Stimulated activated CD8-positive, alpha-beta memory T cell treated with anti-CD3 and anti-CD28 coated beads, Interleukin-15, amount 100 ng/mL, for 4 hours (primary cell): ENCODE measurements at places on chromosomes 1 and 21.

GRCh38 chr1:117814856-117815797 is 114.3 kb downstream of the GDAP2 start:
- no peak for DNase-seq

GRCh38 chr21:45507523-45507875 is 34.7 kb downstream of the SLC19A1 start:
- DNase-seq: no peak

GRCh38 chr1:101546885-101547284 is 310.1 kb downstream of the S1PR1 start:
- DNase-seq: no peak

DNA sequence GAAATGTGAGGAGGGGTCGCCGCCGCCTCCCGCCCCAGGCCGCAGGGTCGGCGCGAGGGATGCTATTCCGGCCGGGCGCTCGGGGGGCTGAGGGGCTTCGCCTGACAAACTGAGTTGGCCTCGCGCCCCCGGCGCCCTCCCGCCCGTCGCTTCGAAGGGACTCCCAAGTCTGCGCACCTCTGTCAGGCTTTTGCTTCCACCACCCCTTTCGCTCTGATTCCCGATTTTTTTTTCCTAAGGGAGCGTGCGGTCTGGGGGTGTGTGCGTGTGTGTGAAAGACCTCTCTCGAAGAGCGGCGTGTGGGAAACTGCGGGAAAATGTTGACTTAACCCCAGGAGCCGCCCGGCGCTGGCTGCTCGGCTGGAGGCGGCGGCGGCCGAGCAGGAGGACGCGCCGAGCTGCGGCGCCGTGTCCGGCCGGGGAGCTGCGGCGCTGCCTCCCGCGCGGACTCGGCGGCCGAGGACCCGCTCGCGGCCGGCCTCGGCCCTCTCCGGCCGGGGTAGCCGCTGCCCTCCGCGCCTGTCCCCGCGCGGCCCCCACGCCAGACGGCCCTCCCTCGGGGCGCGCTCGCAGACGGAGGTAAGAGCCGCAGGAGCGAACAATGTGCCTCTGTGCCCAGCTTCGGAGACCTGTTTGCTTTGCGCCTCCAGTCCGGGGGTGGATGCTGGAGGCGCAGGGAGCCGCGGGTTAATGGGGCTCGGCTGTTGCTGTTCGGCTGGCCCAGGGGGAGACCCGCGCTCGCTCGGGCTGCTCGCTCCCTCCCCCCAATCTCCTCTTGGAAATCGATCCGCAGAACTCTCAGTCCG is 1.1 kb downstream of the ADGRL2 start:
- no peak for DNase-seq

GRCh38 chr1:153612111-153612754 is 704 bp downstream of the S100A16 start:
- no peak for DNase-seq

DNA sequence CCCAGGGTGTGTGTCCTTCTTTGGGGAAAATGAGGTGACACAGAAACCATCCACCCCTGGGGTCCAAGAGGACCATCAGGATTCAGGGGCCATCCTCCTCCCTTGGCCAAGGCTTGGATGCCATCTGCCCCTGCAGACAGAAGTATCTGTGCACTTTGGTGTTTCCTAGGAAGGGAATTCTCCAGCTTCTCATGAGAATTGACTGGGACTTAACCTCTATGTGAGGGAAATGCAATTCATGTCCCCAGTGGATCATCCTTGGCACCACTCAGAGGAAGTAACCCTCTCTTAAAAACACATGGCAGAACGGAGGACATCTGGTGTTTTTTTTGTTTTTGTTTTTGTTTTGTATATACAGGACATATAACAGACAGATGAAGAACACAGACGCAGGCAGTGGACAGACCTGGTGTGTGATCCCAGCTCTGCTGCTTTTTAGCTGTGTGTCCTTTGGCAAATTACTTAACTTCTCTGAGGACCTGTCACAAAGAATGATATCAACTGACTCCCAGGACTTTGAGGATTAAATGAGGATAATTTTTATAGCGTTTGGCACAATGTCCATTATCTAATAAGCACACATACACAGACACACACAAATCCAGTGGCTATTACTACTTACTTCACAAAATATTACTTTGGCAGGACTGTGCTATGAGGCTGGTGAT is 3.8 kb downstream of the TNN start:
- no peak for DNase-seq

- DNase-seq: no peak
Measured at GRCh38 chr1:54519709-54520108, 28.3 kb upstream of the ACOT11 start.

GRCh38 chr1:207968521-207969009 is 57.6 kb upstream of the CD34 start:
- DNase-seq: no peak

- no peak for DNase-seq
Measured at GRCh38 chr1:3551290-3551678, 60.0 kb downstream of the MEGF6 start.

DNA sequence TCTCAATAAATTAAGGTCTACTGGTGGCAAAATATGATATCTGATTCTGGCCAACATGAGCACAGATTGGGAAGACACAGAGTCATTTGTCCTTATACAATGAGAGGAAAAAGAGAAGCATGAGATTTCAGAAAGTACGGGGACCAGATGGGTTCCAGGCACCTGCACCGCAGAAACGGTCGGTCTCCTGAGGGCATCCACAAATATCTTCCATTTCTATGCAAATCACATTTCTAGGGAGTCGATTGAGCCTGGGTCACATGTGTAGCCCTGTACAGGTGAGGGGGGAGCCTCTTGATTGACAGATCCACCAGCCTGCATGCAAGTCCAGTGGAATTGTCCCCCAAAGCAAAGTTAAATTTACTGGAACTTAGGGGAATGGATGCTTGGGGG is 415.6 kb downstream of the NPHP4 start:
- DNase-seq: no peak

DNA sequence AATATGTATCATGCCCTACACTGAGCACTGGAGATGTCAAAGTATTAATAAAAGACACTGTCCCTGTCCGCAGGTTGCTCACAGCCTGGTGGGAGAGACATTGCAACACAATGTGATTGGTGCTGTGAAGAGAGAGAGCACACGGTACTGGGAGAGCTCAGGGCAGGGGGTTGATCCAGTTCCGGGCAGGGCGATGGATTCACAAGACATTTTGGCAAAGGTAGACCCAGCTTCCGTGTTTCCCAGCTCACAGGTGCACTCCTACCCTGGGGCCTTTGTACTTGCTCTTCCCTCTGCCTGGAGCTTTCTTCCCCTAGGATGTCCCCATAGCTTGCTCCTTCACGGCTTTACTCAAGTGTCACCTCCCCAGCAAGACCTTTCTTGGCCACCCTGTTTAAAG is 1.4 kb downstream of the PLA2G5 start:
- no peak for DNase-seq

GRCh38 chr1:9732123-9732971 is 80.8 kb downstream of the PIK3CD start:
- DNase-seq: no peak

GRCh38 chr1:114043054-114043453 is 63.8 kb downstream of the OLFML3 start:
- no peak for DNase-seq

DNA sequence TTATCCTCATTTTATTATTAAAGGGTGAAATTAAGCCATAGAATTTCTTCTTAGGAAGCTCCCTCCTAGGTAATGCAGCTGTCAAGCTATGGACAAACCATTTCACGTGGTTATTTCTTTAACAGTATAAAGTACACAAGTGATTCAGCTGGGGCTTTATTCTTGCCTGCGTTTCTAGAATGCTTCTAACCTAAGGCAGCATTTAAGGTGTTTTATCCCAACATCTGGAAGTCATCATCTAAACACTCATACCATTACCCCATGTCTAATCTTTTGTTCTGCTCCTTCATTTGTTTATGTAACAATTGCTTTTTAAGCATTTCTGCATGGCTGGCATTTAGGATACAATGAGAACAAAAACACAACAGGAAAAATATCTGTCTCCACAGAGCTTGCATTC is 829.2 kb upstream of the ADAMTS5 start:
- DNase-seq: no peak

- no peak for DNase-seq
Measured at GRCh38 chr21:38080888-38081287, 164.6 kb upstream of the KCNJ6 start.

DNA sequence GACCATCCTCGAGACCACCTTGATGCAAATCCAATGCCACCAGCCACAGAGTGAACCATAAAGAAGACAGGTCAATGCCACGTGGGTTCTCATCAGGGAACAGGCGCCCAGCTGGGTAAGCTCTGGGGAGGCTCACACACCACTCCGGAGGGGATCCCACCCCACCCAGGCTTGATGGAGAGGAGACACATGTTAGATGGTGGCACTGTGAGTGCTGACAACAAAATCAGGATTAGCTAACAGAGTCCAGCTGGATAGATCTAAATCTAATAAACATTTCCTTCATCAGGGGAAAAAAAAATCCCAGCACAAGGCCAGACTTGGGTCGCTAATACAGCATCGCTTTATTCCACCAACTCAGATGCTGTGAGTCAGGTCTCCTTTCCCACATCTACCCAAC is 132.2 kb upstream of the TNR start:
- DNase-seq: no peak

- no peak for DNase-seq
Measured at GRCh38 chr1:235296729-235297128, 31.2 kb downstream of the ARID4B start.

DNA sequence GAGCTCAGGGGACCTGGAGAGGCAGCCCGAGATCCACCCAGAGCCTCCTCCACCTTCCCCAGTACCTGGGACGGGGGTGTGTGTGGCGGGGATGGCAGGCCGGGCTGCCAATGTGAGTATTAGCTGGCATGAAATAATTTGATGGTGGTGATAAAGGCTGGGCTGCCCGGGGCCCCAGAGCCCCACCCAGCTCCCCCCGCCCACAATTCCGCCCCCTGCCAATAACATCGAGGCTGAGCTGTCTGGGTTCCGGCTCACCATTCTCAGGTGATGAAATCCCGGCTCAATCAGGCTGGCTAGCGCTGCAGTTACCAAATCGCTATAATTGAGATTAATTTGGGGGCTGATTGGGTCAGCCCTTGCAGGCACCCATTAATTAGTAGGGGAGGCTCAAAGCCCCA is 103.8 kb upstream of the CASZ1 start:
- no peak for DNase-seq

- no peak for DNase-seq
Measured at GRCh38 chr1:22159891-22160290, 17.0 kb upstream of the WNT4 start.

- no peak for DNase-seq
Measured at GRCh38 chr1:54223441-54224202, 23.7 kb downstream of the MRPL37 start.

- no peak for DNase-seq
Measured at GRCh38 chr1:211932231-211932932, 101.8 kb upstream of the LPGAT1 start.

DNA sequence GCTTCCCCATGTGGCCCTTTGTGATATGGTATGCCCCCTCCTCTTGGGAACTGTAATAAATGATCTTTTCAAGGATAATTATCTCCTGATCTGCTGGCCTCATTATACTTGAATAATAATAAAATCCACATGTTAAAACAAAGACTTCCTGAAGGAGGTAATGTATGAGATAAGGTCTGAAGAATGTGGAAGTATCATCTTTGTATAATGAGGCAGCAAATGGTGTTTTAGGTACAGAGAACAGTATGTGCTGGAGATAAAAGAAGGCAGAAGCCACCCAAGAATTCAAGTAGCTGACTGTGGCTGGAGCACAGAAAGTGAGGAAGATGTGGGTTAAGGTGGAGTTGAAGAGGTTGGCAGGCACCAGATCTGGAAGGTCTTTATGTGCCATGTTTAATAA is 12.8 kb upstream of the COG2 start:
- no peak for DNase-seq

DNA sequence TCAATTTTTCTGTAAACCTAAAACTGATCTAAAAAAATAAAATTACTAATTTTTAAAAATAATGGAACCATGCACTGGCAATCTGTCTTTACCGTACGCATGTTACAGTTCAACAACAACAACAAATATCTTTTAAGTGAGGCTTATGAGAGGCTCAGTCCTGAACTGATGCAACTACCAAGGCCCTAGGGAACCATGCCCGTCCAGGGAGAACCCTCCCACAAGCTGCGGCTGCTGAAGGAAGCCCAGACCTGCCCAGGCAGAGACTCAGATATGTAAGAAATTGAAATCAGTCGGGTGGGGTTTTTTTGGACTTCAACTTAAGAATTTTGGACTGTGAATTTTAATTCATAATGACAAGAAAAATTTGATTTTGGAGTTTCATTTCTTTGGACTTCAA is 91.1 kb downstream of the NPHP4 start:
- no peak for DNase-seq

- no peak for DNase-seq
Measured at GRCh38 chr1:243713470-243714186, 136.4 kb downstream of the AKT3 start.

DNA sequence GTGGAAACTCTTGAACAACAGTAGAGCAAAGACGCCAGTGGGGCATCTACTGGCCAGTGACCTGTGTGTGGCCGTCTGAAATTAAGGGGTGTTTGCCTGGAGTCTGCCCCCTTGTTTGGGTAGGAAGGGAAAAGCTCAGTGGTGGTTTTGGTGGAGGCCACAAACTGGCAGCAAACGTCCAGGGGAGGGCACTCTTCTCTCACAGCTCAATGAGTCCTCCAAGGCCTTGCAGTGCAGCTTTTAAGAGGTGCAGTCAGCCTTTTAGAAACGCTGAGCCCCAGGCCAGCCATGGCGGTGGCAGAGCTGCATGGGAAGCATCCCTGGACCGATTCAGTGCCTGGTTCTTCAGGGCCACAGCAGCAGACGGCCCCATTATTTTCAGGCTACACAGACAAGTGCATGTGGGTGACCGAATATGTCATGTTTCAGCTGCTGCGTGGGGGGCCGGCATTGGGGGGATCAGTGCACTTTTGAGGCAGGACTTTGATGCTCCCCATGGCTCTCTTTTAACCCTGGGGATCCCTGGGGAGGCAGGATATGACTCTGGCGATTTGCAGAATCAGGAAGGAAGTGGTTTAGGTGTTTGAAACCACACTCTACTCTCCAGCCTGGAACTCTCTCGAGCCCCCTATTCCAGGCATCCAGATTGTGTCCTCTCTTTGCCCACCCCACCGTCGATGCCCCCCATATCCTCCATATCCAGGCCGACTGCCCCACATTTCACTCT is 414.0 kb downstream of the PRDM2 start:
- DNase-seq: no peak

GRCh38 chr21:45827881-45828579 is 153.5 kb upstream of the COL6A1 start:
- no peak for DNase-seq

DNA sequence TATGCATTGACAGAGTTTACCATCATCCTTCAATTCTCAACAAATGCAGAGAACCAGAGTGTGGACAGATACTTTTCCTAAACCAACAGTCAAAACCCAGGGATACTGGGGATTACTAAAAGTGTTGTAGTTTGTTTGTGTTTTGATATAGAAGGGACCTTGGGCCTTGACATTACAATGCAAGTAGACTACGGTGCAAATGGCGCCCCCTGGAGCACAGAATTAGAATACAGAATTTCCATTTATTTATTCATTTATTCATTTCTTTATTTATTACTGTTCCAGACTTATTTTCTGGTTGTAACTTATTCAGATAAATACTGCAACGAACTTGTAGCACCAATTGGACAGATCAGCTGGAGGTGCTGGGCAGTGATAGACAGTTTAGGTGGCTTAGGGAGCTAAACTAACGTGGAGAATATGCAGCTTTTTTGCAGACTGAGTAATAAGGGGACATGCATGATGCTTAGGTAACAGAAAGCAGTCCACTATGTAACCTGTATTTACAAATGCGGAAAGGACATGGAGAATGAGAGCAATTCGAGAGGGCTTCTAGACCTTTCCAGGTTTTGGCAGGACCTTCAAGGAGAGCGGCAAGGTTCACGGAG is 42.6 kb downstream of the KIRREL1 start:
- no peak for DNase-seq
